Urinary bladder (tissue), 4 donors: ENCODE measurements at places on chromosomes 3 and 15.

DNA sequence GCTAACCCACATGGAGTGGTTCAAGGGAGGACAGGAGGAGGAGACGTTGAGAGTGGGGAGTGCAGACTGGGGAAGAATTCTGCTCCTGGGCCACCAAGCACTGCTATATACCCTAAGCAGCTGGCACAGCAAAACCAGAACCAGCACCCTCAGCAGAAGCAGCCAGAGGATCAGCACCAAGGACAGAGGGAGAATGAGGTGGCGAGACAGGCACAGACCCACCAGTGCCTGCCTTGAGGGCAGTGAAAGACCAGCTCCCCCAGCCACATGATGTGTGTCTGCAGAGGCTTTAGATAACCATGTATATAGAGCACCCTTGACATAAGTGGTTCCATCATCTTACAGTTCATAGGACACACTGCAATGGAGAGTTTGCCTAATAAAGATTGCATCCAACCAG is 319.0 kb downstream of the GABRB3 start:
- DNase-seq: no peak

DNA sequence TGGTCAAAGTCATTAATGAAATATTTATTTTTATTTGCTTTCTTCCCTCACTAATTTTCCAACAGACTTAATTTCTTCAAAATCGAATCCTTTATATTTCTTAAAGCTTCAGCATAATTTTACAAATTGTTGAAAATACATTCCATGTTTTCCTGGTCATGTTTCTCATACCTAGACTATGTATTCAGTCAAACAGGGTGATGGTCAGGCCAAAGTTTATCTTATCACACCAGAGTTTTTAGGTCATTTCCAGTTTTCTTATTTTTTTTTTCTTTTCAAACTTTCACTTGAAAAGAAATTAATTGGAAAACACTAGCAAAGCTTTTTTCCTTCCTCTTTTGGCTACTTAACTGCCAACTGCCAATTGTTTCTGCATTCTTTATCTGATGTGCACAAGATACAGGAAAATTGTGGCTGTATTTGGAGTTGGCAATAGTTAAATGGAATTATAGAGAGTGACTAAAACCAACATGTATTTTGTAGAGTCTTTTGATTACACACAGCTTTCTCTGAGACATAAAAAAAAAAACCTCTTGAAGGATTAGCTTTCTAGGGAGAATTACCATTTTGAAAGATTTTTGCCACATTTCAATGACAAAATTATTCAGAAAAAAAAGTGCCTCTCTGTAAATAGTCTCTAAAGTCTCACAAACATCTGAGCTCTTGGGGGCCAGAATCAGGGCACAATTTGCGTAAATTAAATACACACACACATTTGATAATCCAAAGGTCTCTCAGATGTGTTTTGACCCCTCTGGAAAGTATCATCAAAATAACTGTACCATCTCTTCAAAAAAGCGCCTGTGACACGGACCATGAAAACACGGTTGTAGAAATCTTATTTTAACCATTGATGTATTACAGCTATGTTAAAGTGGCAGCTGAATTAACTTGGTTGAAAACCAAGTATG is 603.2 kb upstream of the KCNMB2 start:
- no peak for DNase-seq

DNA sequence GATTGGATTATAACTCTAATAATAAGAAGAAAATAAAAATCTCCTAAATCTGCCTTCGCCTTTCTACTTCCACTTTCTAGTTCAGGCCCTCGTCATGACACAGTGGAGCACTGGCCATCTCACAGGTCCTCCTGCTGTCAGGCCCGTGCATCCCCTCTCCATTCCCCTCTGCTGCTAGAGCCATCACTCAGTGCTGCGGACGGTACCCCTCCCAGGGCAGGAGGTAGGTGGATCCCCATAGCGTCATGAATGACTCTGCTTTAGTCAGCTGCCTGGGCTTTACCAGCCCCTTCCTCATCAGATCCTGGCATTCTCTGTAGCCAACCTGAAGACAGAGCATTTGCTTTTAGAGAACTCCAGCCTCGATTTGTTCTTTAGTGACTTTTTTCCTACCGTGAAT is 12.0 kb upstream of the PPP1R2 start:
- DNase-seq: no peak

GRCh38 chr3:71986606-71987005 is 201.7 kb upstream of the PROK2 start:
- no peak for DNase-seq

DNA sequence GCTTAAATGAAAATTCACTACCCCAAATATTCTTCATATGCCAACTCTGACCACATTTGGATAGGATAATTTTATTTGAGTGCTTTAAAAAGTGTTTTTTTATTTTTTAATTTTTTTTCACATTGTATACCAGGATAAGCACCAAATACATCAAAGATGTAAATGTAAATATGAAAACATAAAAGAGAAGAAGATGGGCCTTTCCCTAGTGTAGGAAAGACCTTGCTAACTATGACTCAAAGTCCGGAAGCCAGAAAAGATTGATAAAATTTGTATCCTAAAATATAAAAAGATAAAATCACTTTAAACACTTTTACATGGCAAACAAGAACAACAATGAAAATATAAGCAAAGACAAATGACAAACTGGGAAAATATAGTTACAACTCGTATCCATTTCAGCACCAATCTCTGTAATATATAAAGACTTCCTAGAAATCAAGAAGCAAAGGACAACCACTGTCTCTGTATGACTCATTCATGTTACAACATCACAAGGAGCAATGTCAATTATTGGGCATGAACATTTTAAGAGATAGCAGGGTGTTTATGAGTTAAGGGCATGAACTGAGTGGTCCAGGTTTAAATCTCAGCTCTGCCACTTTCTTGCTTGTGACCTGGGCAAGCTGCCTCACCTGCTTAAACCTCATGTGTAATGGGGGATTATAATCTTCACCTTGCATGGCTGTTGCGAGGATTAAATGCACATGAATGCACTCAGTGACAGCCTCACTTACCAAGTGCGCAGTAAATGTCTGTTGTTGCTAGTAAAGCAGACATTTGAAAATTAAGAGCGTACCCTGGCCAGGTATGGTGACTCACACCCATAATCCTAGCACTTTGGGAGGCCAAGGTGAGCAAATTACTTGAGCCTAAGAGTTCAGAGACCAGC is 25.3 kb upstream of the ARHGEF3 start:
- DNase-seq: no peak

DNA sequence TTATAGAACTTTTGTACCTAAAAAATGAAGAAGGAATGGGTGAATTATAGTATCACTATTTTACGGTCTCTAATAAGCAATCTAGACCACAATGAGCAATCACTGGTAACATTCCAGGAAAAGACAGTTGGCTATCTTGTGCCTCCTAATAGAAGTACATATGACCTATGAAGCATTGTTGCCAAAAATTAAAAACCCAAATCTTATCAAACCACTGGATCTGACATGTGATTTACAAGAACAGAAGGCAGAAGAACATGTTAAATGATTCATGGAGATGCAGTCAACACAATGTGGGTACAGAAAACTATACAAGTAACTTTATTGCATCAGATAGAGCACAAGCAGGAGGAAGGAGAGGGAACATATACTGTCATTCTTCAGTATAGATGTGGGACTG is 14.5 kb upstream of the HYKK start:
- DNase-seq: no peak

DNA sequence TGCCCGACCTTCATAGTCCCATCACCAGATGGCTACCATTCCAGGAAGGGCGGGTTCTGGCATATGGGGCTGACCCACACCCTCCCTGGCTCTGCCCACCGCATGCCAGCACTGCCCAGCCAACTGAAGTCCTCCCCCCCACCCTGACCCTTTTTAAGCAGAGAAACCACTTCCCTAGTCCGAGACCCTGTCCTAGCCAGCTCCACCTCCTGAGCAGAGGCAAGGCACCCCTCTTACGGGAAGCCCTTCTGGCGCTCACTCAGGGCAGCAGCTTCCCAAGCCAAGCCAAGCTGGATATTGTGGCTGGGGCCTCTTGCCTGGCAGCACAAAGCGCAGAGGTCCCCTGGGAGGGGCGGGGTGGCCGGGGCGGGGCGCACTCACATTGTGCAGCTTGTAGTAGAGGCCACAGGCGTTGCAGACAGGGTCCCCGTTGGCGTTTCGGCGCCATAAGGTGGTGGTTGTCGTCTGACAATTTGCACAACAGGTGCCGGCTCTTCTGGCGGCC is 11.5 kb downstream of the GATA2 start:
- no peak for DNase-seq

- DNase-seq: no peak
Measured at GRCh38 chr15:100783291-100783690, 96.3 kb upstream of the ALDH1A3 start.

DNA sequence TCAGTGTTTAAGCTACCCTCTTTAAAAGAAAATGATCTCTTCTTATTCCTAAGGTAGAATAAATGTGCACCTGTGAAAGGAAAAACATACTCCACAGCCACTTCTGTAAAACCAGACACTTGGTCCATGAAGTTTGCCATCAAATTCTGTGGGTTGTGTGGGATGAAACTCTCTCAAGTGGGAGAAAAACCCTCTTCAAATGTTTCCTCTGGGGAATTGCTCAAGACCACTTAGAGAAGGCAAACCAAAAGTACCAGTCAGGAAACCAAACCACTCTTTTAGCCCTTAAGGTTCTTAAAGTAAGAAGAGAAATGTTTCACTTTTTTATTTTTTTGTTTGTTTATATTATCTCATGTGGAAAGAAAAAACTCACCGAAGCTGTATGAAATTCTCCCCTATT is 1.2 kb downstream of the COL8A1 start:
- DNase-seq: no peak

GRCh38 chr15:52334491-52335160 is 39.0 kb upstream of the MYO5C start:
- no peak for DNase-seq

- DNase-seq: no peak
Measured at GRCh38 chr15:49035825-49036224, 10.4 kb downstream of the SECISBP2L start.

- no peak for DNase-seq
Measured at GRCh38 chr3:193774916-193775285, 181.9 kb downstream of the OPA1 start.

DNA sequence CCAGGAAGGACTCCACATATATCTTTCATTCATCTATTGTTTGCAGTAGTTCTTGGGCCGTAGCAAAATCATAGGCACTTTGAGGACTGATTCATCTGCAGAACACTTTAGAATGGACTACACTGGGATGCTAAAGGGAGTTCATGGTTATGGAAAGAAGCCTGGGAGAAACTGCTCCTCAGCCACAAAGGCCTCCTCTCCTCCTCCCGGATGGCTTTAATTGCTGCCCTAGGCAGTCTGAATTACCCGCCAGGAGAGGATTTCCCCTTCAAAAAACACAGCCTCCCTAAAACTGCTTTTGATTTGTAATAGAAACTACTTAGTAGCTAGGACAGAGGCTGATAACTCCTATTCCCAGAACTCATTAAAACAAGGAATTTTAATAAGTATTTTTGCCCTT is 4.6 kb downstream of the TMEM266 start:
- no peak for DNase-seq

DNA sequence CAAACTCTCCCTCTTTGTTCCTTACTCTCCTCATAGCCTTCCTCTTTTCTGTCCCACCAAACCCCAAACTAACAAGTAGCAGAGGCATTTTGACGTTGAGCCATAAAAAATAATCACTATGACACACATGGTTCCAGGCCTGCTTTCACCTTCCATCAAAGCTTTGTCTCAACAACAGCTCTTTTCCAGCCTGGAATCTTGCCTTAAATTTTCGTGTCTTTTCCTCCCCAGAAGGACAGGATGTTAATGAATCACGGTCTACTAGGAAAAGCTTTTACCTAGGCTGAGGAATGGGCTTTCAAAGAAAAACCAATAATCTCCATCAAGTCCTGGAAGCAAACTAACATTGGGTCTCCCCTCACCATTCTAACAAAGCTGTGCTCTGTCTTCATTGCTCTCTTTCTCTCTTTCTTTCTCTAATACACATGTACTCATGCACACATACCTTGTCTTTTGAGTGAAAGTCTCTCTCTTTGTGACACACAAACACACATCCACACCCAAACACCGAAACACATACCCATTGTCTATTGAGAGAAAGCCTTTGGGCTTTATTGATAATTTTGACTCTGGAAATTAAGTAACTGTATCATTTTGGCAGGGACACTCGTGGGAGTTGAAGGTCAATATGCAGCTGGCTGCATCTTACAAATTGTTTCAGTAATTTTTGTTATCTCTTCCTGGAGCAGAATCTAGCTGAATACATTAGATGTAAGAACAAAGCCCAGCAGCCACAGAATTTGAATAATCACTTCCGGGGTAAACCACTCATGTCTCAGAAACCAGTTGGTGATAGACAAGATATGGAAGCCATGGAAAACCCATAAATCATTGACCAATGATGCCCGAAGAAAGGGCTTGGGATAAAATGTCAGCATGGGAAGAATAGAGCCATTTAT is 107.4 kb upstream of the SLC4A7 start:
- DNase-seq: no peak
